BJ (cell line): ENCODE measurements at places on chromosomes 1 and 21.

GRCh38 chr1:111551623-111552411 lies 48.4 kb upstream of the ADORA3 start:
- DNase-seq, result no peak

DNA sequence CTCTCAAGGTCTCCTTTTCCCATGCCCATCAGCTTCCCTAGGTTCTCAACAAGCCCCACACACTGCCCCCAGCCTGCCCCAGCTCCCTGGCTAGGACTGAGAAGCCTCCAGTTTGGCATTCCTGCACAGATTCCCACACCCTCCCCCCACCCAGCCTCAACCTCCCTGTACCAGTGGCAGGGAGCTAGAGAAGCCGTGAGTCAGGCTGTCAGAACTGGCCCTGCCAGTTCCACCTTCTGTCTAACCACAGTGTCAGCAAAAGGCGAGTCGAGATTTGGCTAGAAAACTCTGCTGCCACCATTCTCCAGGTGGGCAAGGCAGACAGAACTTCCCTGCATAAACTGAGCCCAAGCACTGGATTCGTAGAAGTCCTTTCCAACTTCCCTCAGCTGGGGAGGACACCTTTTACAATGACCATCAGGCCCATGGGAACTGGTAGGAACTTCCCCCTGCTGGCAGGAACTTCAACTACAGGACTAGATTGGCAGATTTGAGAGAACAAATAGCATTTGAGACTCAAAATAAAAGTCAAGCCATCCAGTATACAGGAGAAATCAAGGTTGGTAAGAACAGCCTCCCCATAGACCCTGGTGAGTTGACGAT lies 31.0 kb downstream of the TNNT2 start:
- no peak for DNase-seq

DNA sequence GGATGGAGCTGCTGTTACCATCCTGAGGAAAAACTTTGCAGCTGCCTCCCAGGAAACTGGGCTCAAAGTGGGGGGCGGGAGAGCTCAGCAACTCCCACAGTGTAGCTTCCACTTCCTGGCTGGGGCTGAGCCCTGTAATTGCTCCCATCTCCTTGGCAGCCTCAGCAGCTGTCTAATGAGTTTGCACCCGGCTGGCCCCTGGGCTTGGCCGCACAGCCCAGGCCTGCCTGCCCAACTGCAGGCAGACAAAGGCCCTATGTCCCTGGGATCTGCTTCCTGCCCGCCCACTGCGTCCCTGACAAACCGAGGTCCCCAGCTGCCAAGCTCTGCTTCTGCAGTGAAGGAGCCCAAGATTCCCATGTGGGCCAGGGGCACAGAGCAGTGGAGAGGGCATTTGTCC lies 30.1 kb downstream of the EDN2 start:
- DNase-seq, result no peak

- DNase-seq, result no peak
Measured at GRCh38 chr1:22264464-22265341, 121.8 kb upstream of the WNT4 start.

- no peak for DNase-seq
Measured at GRCh38 chr1:156082309-156083091, at the start of gene MEX3A. Gene MEX3A (minus strand): TSS chr1:156082465. CDS start chr1:156081998, 467 bp downstream.

- no peak for DNase-seq
Measured at GRCh38 chr1:226473325-226473724, 65.4 kb upstream of the PARP1 start.

DNA sequence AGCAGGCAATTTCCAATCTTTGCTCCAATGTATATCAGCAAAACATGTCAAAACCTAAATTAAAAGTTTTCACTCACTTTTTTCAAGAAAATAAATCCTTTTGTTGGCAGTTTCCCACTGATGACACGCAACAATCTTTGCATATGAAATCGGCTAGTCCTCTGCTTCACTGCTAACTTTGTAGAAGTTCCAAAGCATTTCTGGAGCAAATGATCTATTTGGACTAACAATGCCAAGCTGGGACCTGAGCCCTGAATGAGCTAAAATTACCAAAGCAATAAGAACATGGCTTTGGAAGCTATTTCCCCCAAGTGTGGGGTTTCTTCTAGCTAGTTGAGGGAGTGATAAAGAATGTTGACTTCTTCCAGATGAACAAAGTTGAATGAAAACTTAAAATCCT lies 5.1 kb downstream of the BEND5 start:
- DNase-seq, result no peak

- no peak for DNase-seq
Measured at GRCh38 chr21:38927776-38928175, 122.0 kb downstream of the ETS2 start.

GRCh38 chr1:6743189-6744101 lies 41.8 kb upstream of the CAMTA1 start:
- peak; percentile 60 for DNase-seq

DNA sequence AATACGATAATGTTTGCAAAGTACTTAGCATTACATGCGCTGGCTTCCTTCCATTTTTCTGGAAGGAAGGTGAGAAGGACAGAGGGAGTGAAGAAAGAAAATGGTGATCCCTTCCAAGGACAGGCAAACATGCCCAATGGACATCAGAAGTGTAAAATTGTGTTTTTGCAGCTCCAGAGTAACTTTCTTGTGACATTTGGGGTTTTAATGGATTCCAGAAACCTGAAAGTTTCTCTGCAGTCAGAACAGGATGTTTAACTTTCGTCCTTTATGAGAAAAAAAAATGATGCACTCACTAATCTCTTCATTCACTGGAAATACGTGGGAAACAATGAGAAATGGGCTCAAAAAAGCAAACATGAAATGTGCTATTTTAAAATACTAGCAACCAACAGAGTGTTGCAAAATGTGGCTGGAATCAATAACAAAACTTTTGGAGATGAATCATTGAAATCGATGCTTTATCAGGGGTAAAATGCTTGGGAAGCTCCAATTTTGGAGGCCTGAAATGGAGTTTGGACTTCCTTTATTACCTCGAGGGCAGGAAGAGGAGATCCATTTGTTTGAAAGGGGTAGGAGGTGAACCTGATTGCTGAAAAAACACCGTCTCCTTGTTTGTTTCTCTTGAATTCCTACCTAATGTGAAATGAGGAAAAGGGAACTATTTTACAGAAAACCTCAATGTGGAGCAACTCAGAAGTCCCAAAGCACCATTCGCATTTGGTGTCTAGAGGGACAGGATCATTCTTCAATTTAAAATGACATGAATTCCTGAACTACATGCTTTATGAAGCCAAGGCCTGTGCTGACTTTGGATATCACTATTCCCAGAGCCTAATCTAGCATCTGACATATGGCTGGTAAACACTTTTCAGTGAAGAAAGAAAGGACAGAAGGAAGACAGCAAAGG lies 129.5 kb downstream of the TRABD2B start:
- DNase-seq, result no peak

GRCh38 chr1:81634294-81634693 lies 166.4 kb upstream of the ADGRL2 start:
- no peak for DNase-seq

DNA sequence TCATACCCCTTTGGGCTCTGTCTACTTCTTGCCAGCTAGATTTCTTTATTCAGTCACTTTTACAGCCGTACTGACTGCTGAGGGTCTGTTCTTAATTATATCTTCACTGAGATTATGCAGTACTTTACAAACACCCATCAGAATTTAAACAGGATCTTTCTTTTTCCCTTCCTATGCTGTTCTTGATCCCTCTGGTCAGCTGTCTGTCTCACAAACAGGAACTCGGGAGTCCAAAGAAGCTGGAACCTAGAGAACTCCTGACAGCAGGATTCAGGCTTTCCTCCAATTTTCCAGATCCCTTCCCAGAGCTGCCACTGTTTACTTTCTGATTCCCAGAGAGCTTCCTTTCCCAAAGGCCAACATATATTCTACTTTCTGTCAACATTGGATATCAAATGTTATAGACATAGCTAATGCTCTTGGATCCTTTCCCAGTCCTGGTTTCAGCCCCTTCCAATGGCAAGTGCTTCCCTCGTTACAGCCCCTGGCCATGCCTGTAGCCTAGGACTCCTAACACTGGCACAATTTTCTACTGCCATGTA lies 59.5 kb downstream of the ATP2B4 start:
- DNase-seq, result no peak

DNA sequence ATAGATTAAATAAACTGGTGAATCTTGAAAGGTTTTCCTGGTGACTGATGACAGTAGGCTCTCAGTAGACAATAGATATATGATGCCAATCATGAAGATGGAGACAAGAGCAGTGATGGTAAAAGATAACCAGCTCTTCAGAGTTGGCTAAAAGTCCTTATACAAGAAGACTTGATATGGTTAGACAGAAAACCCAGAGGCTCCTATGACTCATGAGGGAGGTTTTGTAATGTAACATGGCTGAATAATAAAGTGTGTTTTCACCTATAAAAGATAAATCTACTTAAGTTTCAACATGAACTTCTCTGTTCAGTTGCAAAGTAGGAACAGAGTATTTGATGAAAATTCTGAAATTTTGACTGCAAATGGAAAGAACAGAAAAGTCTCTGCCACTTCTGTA lies 12.7 kb upstream of the CRNN start:
- no peak for DNase-seq

DNA sequence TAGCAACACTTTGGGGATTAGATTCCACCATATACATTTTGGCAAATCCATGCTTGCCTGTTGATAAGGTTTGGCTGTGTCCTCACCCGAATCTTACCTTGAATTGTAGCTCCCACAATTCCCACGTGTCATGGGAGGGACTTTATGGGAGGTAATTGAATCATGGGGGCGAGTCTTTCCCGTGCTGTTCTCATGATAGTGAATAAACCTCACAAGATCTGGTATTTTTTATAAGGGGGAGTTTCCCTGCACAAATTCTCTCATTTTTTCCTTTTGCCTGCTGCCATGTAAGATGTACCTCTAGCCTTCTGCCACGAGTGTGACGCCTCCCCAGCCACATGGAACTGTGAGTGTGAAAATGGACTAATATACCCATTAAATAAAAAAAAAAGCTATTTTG lies 265.3 kb downstream of the MRPL39 start:
- DNase-seq, result no peak

GRCh38 chr1:86750530-86750929 lies 46.2 kb downstream of the SH3GLB1 start:
- DNase-seq, result no peak

DNA sequence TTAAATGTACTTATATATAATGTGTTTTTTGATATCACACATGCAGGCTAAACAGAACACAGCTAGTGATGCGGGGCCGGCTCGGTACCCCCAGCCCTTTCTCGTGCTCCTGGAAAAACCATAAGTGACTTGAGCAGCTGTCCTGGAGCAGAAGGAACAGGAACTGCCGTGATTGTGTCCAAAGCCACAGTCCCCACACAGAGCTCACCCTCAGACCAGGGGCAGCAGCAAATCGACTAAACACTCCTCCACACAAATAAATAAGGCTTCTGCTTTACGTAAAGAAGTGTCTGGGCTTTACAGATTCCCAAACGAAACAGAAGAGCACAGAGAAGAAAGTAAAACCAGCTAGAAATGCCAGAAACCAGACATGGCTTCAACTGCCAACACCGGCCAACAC lies 9.6 kb downstream of the UBE2J2 start:
- no peak for DNase-seq

- no peak for DNase-seq
Measured at GRCh38 chr1:96510911-96511310, 210.7 kb upstream of the PTBP2 start.

- no peak for DNase-seq
Measured at GRCh38 chr1:3135073-3135702, 66.2 kb downstream of the PRDM16 start.

DNA sequence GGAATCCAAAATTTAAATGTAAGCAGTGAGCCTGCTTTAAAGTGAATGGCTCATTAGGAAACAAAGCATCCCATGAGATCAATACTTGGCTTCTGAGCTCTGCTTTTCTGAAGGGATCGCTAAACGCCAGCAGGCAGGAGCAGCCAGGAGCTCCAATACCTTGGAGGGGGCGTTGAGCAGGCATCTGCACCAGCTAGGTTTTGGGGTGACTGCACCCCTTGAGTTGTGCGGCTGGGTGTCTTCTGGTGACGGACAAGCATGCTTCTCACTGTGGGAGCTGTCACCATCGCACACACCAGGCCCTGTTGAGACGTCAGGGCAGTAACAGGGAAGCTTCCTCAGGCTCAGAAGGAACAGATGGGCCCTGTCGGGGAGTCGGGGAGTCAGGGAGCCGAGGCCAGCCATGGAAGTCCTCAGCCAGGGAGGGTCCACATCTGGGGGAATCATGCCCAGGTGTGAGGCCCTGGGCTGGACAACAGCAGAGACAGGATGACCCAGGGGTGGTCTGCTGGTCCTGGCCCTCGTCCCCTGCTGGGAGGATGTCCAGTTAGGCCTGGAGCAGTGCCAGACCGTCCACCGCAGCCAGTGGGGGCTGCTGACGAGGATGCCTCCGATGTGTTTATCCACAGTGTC lies 57.9 kb upstream of the ADARB1 start:
- no peak for DNase-seq

GRCh38 chr1:14320518-14320917 lies 278.0 kb upstream of the KAZN start:
- DNase-seq, result no peak

DNA sequence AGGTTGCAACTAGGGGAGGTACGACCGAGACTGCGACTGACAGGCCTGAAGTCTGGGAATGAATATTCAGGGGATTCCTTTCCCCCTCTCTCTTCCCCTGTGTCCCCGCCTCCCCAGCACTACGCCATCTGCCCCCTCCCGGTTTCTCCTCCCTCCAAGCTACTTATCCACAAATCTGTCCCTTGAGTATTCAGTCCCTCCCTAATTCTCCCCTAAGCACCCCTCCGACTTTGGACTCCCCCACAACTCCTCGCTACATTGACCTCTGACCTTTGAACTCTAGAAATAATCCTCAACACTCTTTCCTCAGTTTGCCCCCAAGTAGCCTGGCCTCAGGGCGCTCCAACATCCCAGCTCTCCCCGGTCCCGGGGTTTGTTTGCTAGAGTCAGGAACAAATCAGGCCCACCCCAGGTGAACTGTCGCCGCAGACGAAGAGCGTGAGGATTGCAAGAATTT lies 393 bp downstream of the LYSMD1 start:
- DNase-seq, result no peak

GRCh38 chr1:178192686-178193085 lies 98.8 kb downstream of the RASAL2 start:
- DNase-seq, result no peak

GRCh38 chr1:102891868-102892625 lies 216.3 kb downstream of the COL11A1 start:
- DNase-seq, result peak; percentile 33

DNA sequence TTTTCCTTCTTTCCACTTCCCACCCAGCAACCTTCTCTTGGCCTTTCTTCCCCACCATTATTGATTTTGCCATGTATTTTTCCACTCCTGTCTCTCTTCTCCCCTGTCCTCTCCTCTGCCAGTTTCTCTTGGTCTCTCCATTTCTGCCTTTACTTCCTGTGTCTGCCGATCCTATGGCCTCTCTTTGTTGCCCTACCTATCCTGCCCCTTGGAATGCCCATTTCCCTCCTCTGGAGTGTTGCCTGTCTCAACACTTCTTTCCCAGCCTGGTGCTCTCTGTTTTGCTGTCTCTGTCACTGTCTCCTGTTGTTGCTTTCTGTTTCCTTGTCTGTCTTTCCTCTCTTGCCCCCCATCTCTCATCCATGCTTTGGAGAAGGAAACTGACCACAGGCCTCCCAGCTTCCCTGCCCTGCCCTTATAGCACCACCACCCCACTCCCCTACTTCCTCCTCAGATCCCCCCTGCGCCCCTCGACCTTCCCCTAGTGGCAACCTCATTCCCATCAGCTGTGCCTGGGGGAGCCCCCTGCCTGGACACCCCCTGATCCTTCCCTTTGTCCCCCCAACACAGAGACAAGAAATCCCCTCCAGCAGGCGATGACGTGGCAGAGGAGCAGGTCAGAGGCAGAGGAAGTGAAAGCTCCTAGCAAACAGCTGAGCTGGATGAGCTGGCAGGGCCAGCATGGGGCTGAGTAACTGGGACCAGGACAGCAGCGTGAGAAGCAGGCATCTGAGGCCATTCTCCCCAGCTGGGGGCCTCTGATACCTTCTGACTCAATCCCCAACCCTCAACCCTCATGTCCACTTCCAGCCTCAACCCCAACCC lies 6.6 kb upstream of the ETV3L start:
- peak; percentile 25 for DNase-seq
